ENCODE measurements at places on chromosomes 5 and 9.

DNA sequence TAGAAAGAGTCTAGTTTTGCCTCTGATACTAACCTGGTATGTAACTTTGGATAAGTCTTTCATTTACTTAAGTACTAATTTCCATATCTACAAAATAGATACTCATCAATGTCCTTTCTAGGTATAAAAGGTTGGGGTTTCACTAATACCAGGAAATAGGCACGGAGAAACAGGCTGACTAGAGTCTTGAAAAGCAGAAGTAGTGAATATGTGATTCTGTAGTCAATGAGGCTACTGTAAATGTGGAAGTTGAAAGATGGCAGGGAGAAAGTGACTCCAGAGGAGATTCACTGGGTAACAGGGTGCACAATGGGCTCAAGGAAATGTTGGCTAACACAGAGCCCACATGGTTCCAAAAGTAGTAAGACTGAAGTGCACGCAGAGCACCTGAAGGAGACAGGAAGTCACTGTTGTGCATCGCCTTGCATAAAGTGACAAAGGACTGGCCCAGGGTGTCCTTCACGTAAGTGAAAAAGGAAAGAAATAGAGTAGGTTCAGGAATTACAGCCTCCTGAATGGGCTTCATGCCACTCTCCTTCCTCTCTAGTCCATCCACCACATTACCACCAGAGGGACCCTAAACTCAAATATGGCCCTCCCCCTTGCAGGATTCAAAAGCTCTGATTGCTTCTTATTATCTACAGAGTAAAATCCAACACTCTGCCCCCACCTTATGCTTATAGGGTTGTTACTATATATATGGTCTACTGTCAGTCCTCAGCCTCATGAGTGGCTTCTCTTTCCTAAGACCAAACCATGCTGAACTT, 288.0 kb upstream of the SMARCA2 start:
- no peak for DNase-seq

DNA sequence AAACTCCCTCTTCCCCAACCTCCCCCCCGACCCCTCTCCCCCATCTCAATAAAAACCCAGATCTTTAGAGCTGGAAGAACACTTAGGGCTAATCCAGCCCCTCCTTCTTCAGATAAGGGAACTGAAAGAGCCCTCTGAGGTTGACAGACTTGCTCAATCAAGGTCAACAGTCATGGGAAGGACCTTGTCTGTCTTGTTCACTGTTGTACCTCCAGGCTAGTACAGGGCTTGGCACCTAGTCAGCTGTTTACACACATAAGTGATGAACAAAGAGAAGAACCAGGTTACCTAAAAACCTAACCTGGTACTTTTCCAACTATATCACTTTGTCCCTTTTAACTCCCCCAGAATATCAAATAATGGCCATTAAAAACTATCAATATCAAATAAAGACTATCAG, 2.4 kb downstream of the TTC39B start:
- peak; percentile 33 for DNase-seq

GRCh38 chr9:108905494-108905893, 28.4 kb downstream of the ELP1 start:
- no peak for DNase-seq

GRCh38 chr5:1330847-1331831, 13.8 kb downstream of the CLPTM1L start:
- DNase-seq: no peak

- DNase-seq: no peak
Observed at GRCh38 chr5:134420343-134420742, 8.7 kb upstream of the CDKN2AIPNL start.

DNA sequence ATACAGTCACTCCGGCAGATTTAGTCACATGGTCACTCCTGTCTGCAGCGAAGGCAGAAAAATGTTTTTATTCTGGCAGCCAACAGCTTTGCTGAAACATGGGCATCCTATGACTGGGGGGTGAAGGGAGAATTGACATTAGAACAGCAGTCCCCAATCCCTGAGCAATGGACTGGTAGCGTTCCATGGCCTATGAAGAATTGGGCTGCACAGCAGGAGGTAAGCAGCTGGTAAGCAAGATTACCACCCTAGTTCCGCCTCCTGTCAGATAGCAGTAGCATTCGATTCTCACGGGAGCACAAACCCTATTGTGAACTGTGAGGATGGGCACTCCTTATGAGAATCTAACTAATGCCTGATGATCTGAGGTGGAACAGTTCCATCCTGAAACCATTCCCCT, 93.1 kb upstream of the FTMT start:
- DNase-seq: no peak

GRCh38 chr5:132368186-132368585, 1.3 kb upstream of the SLC22A5 start:
- no peak for DNase-seq

GRCh38 chr9:25121811-25122210, 556.4 kb downstream of the TUSC1 start:
- no peak for DNase-seq

DNA sequence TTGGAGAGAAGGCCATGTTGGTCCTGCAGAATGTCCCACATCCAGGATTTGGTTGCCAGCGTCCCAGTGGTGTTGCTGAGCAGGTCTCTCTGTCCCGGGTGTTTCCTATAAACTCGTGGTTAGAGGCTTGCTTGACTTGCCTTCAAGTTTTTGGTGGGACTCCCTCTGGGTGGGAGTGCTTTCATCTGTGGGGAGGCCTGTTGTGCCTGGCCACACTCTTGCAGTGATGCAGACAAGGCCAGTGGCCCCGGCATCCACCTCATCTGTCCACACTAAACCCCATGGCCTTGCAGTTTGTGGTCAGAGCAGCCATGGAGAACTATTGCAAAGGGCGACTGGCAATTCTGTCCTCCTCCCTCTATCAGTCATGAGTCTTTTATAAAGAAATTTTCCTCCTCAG, 71.8 kb downstream of the PHF2 start:
- DNase-seq: no peak

GRCh38 chr5:141835928-141836670, 42.1 kb downstream of the PCDH1 start:
- DNase-seq: no peak

GRCh38 chr5:163533223-163533622, 27.8 kb downstream of the MAT2B start:
- no peak for DNase-seq

- no peak for DNase-seq
Observed at GRCh38 chr5:36756848-36757247, 119.7 kb upstream of the NIPBL start.

DNA sequence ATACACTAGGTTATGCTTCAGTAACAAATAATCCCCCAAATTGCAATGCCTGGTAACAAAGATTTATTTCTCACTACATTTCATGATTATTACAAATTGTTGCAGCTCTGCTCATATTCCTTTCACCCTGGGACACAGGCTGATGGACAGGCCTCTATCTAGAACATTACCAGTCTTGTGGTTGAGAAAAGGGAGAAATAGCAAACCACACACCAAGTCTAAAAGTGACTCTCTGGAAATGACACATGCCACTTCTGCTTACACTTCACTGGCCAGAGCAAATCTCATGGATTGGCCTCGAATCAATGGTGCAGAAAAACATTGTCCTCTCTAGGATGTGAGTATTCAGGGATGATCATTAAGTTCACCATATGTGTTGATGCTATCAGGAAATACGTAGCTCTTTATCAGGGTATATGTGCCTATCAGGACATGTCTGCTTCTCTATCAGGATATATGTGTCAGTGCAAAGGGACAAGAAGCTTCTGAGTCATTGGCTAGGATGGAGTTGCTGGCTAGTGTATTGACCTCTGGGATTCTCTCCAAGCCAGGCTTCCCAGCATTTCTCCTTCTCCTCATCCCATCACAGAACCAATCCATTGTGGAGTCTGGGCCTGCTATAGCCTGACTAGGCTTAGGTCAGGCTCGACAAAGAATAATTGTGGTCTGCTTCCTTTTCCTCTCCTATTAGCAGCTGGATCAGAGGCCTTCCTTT, 91.1 kb upstream of the CEP78 start:
- no peak for DNase-seq

- DNase-seq: no peak
Observed at GRCh38 chr9:93662016-93662638, 85.7 kb downstream of the PHF2 start.

DNA sequence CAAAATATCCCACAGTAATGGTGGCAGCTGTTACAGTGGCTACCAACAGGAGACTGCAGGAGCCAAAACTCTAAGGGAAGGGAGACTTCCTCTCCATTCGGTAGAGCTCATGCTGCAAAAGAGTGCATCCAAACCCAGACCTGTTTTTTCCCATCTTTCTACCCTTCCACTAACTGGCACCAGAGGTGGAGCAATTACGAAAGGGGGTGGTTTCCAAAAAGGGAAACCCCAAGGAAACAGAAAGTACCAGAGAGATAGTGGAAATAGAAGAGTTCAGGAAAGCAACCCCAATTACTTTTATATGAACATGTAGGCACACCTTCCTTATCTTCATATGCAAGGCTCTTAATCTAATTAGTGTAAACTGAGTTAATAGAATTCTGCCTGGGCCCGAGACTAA, 7.3 kb upstream of the WDR41 start:
- no peak for DNase-seq

- DNase-seq: no peak
Observed at GRCh38 chr5:50463047-50463446, 22.0 kb upstream of the EMB start.

DNA sequence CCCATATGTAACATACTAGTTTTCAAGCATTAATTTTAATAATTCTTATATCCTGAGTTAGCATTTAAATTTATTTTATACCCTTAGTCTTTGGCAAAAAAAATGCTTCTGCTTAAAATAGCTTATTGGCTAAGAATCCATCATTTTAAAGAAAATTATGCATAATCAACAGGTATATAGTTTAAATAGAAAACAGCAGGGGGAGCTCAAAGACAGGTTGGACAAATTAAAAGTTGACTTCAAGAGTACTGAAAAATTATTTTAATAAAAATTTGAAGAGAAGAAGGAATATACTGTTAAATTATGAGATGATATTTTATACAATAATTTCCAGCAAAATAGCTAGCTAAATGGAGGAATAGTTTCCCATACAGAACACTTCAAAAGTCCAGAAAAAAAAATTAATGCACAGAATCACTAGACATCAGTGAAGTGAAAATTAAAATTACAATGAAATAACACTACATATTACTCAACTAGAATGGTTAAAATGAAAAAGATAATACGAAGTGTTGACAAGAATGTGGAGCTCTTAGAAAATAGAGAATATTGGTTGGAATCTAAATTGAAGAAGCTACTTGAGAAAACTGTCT, 387.1 kb downstream of the PDE4D start:
- no peak for DNase-seq

DNA sequence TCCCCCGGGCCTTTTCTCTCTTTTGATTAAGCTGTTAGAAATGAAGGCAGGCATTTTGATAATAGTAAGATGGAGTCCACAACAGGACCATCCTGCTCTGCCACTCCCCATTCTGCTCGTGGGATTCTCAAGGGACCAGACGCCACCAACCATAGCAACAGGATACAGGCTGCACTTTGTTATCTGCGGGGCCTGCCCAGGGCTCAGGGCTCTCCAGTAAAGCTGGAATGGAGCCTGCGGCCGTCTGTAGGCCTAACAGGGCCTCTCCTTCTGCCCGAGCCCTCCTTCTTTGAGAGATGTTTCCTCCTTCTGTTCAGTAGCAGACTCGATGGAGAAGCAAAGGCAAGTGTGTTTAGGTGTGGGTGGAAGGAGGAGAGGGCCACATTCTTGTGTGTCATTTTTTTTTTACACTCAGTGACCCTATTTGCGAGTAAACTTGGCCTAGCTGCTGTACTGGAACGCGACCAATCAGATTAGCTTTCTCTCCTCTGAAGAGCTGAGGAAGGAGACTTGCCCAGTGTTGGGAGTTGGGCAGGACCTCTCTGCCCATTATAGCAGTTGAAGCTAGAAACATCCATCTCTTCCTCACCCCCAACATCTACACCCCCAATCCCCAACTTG, 8.9 kb upstream of the EPB41L4B start:
- DNase-seq: no peak

DNA sequence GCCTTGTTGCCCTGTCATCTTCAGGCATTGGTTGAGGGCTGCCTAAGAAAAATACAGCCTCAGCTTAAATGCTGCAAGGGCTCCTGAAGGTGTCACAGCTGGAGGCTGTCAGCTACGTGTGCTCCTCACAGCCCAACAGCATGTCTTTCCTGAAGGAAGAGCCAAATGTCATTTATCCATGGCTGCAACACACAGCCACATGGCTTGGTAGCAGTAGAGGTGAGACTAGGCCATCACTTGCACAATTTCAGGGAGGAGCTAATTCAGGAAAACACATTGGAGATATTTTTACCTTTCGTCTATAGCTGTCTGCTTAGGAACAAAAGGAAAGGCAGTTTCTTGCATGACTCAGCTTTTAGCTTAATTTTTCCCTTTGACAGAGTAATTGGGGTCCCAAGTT, 260.7 kb downstream of the SYK start:
- no peak for DNase-seq

DNA sequence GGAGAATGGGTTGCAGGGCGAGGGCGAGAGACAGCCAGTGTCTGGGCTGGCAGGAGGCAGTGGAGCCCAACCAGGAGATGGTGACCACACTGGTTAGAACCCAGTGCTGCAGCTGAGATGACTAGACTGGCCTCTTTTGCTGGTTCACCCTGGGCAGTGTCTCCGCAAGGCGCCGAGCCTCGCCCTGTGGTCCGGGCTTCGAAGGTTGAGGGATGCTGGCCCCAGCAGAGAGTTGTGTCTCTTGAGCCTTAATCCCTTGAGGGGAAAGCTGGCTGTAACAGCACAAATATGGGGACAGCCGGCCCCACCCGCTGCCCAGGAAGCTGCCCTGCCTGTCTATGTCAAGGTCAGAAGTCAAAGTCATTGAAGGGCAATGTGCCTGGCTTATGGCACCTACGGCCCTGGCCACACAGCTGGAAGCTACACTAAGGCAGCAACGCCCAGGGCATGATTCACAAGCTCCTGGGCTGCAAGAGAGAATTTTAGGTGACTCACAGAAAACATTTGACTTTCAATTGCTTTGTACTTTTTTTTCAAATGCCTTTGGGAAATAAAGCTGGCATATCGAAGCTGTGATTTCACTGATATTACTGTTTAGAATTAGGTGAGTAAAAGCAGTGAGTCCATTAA, 33.3 kb downstream of the NKX2-5 start:
- no peak for DNase-seq

- no peak for DNase-seq
Observed at GRCh38 chr5:87243161-87243844, 24.4 kb upstream of the RASA1 start.

GRCh38 chr5:142405814-142406395, 81.1 kb upstream of the SPRY4 start:
- DNase-seq: no peak

- no peak for DNase-seq
Observed at GRCh38 chr9:98249771-98250170, 5.7 kb downstream of the TBC1D2 start.

GRCh38 chr5:72407541-72407940, 87.4 kb downstream of the PTCD2 start:
- DNase-seq: no peak

- no peak for DNase-seq
Observed at GRCh38 chr9:36389590-36389989, 10.5 kb downstream of the RNF38 start.

GRCh38 chr5:52869391-52869790, 81.7 kb downstream of the ITGA1 start:
- no peak for DNase-seq

GRCh38 chr9:130382096-130382495, 62.7 kb upstream of the ASS1 start:
- no peak for DNase-seq
